T follicular helper cell (primary cell): ENCODE measurements at places on chromosomes 3 and 15.

- no peak for DNase-seq
These were observed 76.4 kb upstream of the ETV5 start for GRCh38 chr3:186185194-186185787.

- DNase-seq: no peak
These were observed 104.6 kb downstream of the ATP1B3 start for GRCh38 chr3:141981084-141981483.

DNA sequence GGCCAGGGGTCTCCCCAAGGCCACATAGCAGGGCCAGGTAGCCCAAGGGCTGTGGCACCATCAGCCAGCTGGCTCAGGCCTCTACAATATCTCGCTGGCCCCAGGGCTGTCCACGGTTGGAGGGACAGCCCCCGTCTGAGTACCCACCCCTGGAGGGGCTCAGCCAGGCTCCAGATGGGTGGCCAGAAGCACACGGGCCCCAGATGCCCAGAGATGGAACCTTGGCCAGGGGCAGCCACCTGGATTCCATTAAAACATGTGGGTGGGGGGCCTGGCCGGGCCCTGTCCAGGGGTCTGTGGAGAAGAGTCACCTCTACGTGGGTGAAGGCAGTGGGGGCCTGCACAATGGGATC is 8.4 kb downstream of the CSPG4 start:
- no peak for DNase-seq

DNA sequence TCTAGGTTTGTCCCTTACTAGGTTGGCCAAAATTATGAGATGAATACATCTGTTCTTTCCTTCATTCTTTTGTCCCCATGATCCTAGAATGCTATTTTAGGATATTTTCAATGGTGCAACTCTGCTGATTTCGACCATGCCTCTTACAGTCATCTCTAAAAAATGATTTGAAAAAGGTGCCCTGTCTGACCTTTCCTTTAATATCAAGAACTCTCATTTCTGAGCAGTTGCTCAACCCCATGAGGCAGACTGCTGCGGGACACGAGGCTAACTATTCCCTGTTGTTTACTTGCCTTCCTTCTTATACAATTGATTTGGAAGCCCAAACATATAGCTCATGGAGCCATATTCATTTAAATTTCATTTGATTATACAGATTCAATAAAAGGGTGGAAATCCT is 14.6 kb downstream of the PLSCR2 start:
- no peak for DNase-seq

- no peak for DNase-seq
These were observed 172.0 kb upstream of the CD96 start for GRCh38 chr3:111369958-111370357.

- peak; percentile 9 for DNase-seq
These were observed 123.0 kb downstream of the LRIG1 start for GRCh38 chr3:66377800-66378199.

GRCh38 chr15:69126054-69126469 is 34.4 kb upstream of the GLCE start:
- no peak for DNase-seq

DNA sequence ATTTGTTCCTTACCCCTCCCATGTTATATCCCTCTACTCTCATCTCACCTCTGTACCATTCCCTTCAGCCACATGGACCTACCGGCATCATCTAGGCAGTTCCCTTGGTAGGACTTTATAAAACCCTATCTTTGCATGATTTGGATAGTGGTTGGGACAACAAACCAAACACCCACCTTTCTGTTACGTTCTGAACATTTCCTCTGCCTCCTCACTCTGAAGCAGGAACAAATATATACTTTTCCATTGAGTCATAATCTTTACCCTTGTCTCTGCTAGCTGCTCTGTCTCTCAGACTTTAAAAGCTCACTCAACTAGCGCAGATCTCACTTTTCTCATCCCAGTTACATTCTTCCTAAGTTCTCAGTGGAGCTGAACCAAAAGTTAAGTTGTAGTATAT is 17.8 kb downstream of the UBXN7 start:
- no peak for DNase-seq

DNA sequence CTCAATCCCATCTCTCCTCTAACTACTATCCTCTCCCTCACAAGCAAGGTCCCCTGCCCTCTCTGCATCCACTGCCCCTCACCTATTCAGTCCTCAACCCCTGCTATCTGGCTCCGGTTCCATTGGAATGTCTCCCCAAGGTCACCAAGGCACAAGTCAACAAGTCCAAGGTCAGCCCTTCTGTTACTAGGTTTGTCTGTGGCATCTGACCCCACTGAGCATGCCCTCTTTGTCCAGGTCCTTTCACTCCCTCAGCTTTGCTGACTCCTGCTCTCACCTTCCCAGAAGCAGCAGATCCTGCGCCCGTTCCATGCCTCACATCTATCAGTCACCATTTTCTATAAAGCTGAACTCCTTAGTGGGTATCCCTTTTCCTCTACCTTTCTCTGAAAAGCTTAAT is 8.3 kb upstream of the SEMA7A start:
- no peak for DNase-seq

- no peak for DNase-seq
These were observed 148.6 kb downstream of the MEIS2 start for GRCh38 chr15:36951731-36952247.

GRCh38 chr3:179865861-179866505 is 170.8 kb downstream of the PEX5L start:
- no peak for DNase-seq

- no peak for DNase-seq
These were observed 49.0 kb upstream of the GOLGA8J start for GRCh38 chr15:30033763-30034162.

DNA sequence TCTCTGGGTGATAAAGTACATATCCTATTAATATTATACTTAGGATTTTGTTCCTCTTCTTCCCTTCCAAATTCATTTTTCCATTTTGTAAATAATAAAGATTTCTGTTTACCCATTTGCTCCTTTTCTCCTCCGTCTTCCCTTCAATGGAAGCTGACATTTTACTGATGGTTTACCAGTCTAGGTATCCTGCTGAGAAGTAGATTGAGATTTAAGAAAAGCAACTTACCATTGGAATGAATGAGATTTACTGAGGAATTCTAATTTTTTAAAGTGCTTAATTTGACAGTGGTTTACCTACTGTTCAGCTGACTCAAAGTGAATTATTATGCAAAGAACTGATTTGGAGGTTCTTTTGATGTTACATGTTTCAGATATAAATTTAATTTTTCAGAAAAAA is 2.4 kb downstream of the C15orf61 start:
- DNase-seq: no peak

DNA sequence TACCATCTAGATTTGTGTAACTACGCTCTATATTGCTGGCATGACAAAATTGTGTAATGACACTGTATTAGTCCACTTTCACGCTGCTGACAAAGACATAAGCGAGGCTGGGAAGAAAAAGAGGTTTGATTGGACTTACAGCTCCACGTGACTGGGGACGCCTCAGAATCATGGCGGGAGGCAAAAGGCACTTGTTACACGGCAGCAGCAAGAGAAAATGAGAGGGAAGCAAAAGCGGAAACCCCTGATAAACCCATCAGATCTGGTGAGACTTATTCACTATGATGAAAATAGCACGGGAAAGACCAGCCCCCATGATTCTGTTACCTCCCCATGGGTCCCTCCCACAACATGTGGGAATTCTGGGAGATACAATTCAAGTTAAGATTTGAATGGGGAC is 905.7 kb downstream of the DIPK2A start:
- DNase-seq: no peak

DNA sequence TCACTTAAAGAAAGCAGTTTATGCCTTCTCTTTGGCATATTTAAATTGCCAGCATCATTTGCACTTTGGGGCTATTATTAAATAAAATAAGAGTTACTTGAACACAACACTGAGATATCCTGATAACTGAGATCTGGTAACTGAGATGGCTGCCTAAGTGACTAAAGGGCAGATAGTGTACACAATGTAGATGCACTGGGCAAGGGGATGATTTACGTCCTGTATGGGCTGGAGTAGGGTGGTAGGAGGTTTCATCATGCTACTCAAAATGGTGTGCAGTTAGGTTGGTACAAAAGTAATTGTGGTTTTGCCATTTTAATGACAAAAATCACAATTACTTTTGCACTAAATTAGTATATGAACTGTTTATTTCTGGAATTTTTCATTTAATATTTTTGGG is 196.1 kb downstream of the UBE2E2 start:
- DNase-seq: no peak

GRCh38 chr3:117161816-117162215 is 452.2 kb downstream of the TUSC7 start:
- DNase-seq: no peak

DNA sequence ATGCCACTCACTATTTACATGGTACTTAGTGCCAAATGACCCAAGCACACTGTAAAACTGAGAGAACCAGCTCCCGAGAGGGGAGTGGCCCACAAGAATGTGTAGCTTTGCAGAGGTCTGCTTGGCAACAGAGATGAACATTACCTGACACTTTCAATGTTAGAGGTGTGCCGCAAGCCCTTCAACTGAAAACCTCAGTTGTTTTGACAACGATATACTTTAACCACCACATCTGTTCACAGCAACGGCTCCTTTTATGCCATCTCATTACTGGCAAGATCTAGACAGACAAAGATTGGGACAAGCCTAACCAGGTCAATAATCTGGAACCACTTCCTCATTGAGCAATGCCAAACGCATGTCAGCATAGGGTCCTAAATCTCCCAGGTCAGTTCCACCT is 23.7 kb downstream of the NEK10 start:
- no peak for DNase-seq
